ENCODE measurements at places on chromosomes 1 and 21.

DNA sequence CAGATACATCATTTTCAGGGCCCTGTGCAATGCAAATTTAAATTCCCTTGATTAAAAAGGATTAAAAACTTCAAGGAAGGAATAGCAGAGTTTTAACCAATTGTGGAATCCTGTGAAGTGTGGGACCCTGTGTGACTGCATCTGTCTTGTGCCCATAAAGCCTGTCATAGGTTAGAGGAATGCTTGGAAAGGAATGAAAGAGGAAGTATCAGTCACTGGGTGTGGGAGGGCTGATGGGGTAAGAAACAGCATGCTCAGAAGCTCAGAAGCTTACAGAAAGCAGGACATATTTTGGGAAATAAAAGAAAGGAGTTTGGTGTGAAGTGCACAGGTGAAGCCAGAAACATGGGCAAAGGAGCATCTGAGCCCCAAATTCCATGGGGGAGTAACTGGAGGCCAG is 150.8 kb upstream of the ETV3 start:
- DNase-seq: no peak

DNA sequence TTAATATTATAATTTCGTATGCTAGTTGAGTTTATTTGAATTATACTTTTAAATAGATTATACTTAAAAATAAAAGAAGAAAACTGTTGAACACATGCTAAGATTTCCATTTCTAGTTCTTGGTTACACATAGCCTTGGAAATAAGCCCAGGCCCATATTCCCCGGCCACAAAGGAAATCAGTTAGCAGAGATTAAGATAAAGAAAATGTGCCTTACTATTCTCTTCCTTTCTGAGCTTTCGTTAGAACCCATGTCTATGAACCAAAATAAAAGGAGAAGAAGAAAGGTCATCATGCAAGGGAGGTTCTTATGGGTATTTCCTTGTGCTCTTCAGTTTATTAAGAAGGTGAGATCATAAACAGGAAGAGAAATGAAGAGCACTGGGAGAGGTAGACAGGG is 32.3 kb upstream of the CRP start:
- no peak for DNase-seq

- DNase-seq: no peak
Observed at GRCh38 chr1:80023358-80023757, 1016.8 kb upstream of the ADGRL4 start.

DNA sequence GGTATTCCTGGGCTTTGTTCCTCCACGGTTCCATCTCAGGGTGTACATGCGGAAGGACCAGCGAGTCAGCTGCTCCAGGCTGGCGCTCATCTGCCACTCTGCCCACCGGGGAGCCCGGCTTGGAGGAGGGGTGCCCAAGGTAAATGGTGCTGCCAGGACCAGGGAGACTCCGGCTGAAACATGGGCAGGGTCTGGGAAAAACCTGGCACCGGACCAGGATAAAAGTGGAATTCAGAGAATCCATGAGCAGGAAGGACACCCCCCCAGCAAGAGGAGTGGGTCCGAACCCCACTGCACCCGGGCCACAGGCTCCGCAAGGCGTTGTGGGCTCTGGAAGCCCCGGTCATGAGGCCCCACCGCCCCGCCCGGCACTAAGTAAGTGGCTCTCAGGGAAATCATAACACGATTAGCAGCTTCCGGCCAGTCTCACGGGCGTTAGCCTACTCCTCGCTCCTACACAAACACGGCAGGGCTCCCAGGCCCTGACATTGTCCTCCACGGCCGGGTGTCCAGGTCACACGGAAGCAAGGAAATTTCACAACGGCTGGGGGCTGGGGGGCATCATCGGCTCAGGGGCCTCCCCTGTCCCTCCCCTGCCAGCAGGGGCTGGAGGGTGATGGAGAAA is 21.1 kb downstream of the MEGF6 start:
- DNase-seq: no peak

GRCh38 chr1:205584732-205585131 is 47.1 kb downstream of the ELK4 start:
- DNase-seq: no peak

- DNase-seq: no peak
Observed at GRCh38 chr1:180961622-180962021, 48.9 kb downstream of the KIAA1614 start.

- DNase-seq: peak; percentile 6
Observed at GRCh38 chr1:61742620-61743430, 545 bp downstream of the PATJ start.

- DNase-seq: no peak
Observed at GRCh38 chr1:216722821-216723220, 408 bp downstream of the ESRRG start.

Data from activated CD8-positive, alpha-beta memory T cell treated with anti-CD3 and anti-CD28 coated beads for 4 hours (primary cell).